CD4-positive, alpha-beta T cell treated with Interleukin-15 for 1 hour (primary cell): ENCODE measurements at places on chromosomes 2 and 18.
A peak's percentile ranks its signal among the peaks of the same experiment; 100 is the strongest.

GRCh38 chr2:35973132-35973736, 382.3 kb upstream of the CRIM1 start:
- DNase-seq = no peak

- no peak for DNase-seq
Observed at GRCh38 chr2:147714582-147714981, 130.2 kb upstream of the ACVR2A start.

GRCh38 chr2:231820786-231821303, 34.6 kb downstream of the COPS7B start:
- DNase-seq = no peak

GRCh38 chr2:113069676-113070605, 2.2 kb downstream of the IL1F10 start:
- DNase-seq = no peak

- DNase-seq = peak; percentile 41
Observed at GRCh38 chr2:45833968-45834344, 182.5 kb downstream of the PRKCE start.

DNA sequence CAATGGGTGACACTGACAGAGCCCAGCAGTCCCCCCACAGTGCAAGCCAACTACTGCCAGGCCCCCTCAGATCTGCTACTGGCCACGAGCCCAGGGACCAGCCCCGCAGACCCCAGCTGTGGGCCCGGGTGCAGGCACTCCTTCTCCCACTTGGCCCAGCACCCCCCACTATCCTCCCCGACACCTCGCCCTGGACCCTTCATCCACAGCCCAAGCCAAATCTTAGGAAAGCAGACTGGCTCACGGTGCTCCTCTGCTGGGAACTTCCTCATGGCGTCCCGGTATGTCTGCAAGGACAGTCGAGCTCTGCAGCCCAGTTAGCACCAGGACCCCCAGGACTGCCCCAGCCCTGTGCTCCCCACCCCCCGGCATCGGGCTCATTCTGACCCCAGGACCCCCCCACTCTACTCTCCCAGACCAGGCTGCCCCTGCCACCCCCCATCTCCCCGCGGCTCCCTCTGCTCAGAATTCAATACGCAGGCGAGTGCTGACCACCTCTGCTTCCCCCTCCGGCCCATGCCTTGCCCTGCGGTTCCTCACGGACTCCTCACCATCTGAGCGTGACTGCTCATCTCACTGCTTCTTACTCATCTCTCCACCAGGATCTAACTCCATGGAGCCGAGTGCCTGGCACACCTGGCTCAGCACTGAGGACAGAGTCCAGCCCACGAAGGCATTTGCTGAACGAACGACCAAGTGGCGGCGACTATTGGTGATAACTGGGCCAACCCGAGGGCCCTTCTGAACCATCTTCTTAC, 85.7 kb downstream of the PXDN start:
- no peak for DNase-seq

DNA sequence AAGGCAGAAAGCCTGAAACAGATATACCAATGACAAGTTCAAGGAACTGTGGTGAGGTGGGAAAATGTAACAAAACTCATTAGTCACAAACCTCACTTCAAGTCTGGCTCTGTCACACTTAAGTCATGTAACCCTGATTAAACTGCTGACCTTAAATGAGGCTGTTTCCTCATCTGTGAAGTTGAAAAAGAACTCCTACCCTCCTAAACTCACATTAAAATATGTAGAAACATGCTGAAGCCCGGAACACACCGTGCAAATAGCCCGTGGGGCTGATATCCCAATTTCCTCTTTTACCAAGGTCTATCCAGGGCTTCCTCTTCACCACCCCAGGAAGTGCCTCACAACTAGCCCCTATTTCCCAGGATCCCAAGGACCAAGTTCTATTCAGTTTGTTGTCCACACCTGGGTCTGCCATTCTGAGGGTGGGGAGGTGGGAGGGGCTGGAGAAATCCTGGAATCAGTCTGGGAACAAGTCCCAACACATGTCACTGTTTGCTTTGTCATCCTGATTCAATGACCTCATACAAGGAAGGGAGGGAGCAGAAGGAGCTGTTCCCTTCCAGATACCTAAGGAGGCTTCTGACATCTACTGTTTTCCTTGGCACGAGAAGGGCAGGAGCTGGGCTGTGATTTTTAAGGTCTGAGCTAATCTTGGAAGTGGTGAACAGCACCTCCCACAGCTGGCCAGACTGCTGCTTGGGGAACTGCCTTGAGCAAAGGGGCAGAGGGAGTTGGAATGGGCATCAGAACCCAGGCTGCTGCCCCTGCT, 42.3 kb downstream of the SLC4A1AP start:
- no peak for DNase-seq

DNA sequence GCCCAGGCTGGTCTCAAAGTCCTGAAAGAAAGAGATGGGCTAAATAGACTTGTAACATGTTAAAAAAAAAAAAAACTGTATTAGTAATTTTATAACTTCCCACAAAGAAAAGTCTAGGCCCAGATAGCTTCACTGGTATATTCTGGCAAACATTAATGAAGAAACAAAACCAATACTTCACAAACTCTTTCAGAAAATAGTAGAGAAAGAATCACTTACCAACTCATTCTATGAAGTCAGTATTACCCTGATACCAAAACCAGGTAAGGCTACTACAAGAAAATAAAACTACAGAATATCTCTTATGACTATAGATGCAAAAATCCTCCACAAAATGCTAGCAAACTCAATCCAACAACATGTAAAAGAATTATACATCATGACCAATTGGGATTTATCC, 59.9 kb upstream of the ODC1 start:
- DNase-seq = no peak

DNA sequence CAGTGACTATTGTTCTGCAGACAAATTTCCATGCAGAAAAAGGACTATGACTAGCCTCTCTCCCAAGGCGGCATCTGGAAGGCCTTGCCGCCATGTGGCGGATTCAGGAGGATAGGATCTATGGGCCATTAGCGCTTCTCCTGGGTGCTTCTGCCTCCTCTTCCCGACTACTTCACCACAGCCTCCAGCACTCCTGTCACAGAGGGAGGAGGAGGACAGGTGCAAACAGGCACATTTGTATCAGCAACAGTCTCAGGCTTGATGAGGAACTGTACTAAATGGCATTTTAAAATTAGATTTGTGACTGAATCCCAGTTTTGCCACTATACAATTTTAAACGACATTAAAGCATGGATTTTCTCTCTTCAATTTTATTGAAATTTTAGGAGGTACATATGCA, 114.9 kb downstream of the NOL10 start:
- no peak for DNase-seq

DNA sequence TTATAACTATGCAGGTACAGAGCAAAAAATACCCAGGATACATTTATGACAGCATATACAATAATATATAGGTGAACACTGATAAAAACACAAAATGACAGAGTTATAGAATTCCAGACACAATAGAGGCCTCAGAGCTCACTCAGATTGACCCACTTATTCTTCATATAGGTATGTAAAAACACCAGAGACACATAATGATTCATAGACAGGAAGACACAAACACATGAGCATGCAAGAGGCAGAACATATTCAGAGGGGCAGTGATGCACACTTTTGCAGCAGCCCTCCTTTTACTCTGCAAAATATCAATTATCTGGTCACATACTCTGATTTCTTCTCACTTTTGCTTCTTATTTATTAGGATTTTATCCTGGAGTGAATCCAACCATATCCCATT, 633.3 kb upstream of the ACVR2A start:
- no peak for DNase-seq

DNA sequence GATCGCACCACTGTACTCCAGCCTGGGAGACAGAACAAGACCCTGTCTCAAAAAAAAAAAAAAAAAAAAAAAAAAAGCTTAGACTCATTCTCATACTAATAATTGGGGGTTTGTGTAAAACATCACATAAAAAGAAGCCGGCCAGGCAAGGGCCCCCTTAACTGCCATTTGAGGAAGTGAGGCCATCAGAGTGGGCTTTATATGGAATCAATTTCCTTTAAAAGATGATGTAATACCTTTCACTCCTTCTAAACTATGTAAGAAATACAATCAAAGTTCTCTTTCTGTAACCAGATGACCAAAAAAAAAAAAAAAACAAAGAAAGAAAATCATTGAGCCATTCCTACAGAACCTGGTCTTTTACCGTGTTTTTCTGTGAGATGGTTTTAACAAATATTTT, 13.1 kb upstream of the GPR55 start:
- no peak for DNase-seq

DNA sequence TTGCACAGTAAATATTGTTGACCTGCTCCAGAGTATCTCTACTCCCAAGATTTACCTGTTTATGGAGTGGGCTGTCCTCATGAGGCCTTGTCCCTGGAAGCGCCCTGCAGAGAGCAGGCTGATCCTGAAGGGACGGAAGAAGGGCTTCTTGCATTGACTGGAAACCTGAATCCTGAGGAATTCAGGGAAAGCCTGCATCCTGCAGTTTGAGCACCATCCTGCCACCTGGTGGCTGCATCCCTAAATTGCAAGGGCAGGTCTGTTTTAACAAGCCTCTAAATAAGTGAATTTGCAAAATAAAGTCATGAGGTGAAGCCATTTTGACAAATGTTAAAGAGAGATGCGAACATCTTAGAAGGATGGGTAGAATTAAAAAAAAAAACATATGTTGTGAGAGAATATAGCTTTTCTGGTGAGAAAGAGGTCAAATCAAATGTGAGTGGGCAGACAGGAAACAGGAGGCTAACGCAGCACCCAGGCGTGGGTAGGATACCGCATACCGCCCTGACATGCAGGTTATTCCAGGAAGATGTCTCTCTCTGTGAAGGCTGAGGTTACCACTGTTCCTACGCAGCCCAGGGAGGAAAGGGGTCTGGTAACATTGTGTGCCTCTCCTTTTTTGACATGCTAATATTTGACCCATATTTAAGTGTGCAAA, 754.9 kb downstream of the RNF144A start:
- DNase-seq = peak; percentile 41

- no peak for DNase-seq
Observed at GRCh38 chr2:187552828-187553681, 1.2 kb downstream of the TFPI start.

- no peak for DNase-seq
Observed at GRCh38 chr2:238689331-238689730, 158.6 kb upstream of the TWIST2 start.

- DNase-seq = no peak
Observed at GRCh38 chr2:126858013-126858412, 40.7 kb upstream of the TEX51 start.

GRCh38 chr18:2139691-2140090, 431.6 kb downstream of the METTL4 start:
- no peak for DNase-seq

- DNase-seq = no peak
Observed at GRCh38 chr18:5519448-5520298, 24.1 kb downstream of the EPB41L3 start.

DNA sequence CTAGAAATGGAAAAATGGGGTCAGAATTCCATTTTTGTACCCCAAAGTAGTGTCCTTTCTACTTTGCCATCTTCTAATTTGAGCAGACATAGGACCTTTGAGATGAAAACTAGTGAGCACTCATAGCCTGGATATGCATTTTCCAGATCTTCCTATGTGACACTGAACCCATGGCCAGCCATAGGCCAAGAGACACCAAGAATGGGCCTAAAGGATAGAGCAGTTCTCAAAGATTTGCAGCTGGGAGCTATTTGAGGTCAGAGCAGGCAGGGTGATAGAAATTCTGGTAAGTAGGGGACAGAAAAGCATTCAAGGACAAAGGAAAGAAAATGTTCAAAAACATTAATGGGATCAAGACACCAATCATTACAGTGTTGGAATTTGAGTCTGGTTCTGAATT, 332.8 kb downstream of the MYCN start:
- no peak for DNase-seq

DNA sequence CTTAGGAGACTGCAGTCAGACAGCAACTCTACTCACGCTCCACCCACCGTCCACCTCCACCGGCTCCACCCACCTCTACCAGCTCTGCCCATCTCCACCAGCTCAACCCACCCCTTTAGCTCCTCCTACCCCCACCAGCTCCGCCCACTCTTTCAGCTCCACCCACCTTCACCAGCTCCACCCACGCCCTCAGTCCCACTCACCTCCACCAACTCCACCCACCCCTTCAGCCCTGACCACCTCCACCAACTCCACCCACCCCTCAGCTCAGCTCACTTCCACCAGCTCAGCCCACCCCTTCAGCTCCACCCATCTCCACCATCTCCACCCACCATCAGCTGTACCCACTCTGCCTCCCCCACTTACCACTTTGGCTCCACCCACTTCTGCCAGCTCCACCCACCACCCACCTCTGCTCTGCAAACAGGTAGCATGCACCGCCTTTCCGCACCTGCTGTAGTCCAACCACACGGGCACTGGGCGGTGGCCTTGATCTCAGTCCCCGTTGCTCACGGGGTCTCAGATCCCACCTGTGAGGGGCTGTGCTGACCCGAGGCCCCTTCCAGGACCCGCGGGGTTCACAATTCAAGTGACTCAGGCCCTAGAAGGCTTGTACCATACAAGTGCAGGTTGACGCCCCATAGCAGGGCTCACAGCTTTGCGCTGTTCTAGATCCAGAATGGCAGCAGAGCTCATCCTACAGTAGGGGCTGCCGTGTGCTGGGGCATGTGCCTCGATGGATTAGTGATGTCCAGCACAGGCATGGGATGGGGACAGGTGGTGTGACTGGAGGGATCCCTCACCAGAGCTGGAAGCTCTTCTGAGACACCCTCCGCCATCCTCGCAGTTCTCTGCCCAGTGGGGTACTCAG, 77.2 kb upstream of the OTOS start:
- no peak for DNase-seq

DNA sequence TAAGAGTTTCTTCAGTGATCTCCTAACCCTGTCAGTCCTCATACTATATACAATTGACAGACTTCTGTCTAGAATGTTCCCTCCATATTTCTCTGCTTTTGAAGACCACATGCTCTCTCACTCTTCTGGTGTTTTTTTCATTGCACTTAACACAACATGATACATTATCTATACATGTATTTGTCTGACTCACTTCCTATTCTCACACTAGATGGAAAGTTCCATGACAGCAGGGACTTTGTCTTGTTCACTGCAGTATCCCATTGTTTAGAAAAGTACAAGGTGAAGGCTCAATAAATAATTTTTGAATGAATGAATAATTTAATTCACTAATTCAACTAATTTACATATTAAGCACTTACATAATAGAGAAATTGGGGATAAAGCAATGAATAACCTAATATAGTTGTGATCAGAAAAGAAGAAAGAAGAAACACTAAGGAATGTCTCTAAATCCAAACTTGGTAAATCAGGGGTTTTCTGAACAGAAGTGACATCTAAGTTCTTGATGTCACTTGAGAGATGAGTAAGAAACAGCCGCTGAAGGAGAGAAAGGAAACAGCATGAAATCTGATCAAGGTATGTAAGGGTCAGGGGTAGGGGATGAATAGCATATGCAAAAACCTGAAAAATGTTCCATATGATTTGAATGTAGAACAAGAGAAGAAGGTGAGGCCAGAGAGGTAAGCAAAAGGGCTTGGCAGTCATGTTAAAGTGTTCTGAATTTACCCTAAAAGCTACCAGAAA, 42.4 kb downstream of the MBD2 start:
- no peak for DNase-seq

GRCh38 chr2:11009891-11010290, 98.2 kb downstream of the KCNF1 start:
- DNase-seq = no peak
